ENCODE measurements at places on chromosomes 4 and X. TPM values are rescaled to one million over a fixed set of nuclear protein-coding genes. Genes with fewer than 3 reads are reported as not detected.

Gene TLR6
- 1.8 TPM for total RNA-seq

Gene ABLIM2
- total RNA-seq, result 7.6 TPM

Gene MAOB
- total RNA-seq, result 0.25 TPM

Gene HTRA3
- total RNA-seq, result 19.4 TPM

Gene ARMCX5
- 9.7 TPM for total RNA-seq

Gene BLTP1
- total RNA-seq, result 10.6 TPM

All from A549 treated with dexamethasone at 1 μM for 4 hours (cell line).